GF-D8 (cell line): ENCODE measurements at places on chromosomes 7 and 10.

DNA sequence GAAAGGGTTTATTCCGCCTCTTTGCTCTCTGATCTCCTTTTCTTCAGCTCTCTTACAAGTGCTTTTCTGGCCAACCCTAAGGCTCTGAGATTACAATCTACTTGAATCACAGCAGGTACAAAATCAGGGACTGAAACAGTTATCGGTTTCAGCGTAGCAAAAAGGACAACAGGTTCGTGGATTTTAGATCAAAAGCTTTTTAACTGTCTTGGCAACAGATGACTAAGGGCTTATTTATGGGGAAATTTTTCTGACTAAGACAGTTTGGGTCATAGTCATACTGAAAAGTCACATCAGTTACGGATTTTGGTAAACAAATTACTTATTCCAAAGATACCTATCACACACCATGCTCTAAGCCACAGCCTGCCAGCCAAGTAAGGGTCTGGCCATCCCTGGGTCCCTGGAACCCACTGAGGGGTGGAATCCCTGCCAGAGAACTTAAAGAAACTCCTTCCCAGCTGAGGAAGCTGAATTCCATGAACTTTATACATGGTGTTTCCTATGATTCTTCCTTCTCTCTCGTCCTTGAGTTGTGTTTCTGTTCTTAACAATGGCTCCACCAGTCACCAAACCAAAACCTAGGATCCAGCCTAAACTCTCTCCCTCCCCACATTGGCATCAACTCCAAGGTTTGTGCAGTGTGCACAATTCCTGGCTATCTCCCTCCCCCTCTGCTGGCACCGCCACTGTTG, 169.3 kb downstream of the FAM107B start:
- no peak for DNase-seq

- DNase-seq = no peak
These were observed 51.5 kb downstream of the PIP4K2A start for GRCh38 chr10:22662733-22663330.

DNA sequence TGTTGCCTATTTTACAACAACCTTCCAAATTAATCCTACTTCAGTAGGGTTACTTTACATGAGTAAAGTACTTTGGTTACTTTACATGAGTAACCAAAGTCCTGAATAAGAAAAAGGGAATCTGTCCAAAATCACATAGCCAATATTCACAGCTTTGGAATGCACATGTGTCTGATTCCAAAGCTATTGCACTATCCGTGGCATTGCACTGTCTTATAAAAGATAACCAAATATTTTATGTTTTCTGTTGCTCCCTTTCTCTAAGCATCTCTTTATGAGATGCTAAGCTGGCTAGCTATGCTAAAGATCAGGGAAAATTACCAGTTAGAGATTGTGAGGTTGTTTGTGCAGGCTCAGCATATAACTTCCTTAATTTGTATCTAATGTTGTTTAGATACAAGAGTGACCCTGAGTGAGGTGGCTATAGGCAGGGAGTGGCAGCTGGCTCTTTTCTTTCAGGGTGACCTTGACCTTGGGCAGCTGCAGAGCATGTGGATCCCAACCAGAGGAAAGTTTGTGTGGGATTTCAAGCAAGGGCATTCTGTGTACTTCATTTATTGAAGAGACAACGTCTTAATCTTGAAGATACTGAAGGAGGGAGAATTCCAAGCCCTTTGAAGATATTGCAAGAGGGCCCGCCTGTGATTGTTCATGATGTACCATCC, 366.1 kb upstream of the ANKRD30A start:
- DNase-seq = no peak

- no peak for DNase-seq
These were observed 279.7 kb upstream of the PLPP4 start for GRCh38 chr10:120177330-120177729.

GRCh38 chr7:78768859-78769258, 684.6 kb downstream of the MAGI2 start:
- DNase-seq = no peak

DNA sequence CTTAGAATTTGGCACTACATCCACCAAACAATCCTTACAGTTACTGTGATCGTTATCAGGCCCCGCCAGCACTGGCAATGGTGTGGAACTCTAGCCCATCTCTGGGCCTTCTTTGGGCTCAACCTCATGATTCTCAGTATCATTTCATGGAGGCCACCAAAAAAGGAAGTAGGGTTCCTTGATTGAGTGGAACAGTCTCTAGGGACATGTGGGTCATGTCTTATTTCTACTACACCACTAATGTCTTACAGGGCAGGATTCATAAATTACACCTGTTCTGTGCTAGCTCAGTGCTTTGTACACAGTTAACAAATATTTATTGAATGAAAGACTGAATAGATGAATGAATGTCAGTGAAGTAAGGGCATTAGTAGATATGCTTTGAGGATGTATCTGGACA, 53.9 kb downstream of the AP3M1 start:
- no peak for DNase-seq

GRCh38 chr7:95871075-95871848, 98.9 kb downstream of the DYNC1I1 start:
- DNase-seq = no peak

GRCh38 chr7:151889406-151890354, 12.8 kb upstream of the PRKAG2 start:
- no peak for DNase-seq

GRCh38 chr10:61325223-61325960, 127.8 kb downstream of the TMEM26 start:
- DNase-seq = no peak

GRCh38 chr7:55965805-55966421, 1.5 kb downstream of the NIPSNAP2 start:
- no peak for DNase-seq

- no peak for DNase-seq
These were observed 219.3 kb downstream of the WDR11 start for GRCh38 chr10:121070275-121071070.
